ENCODE measurements at places on chromosomes 16 and 17.

DNA sequence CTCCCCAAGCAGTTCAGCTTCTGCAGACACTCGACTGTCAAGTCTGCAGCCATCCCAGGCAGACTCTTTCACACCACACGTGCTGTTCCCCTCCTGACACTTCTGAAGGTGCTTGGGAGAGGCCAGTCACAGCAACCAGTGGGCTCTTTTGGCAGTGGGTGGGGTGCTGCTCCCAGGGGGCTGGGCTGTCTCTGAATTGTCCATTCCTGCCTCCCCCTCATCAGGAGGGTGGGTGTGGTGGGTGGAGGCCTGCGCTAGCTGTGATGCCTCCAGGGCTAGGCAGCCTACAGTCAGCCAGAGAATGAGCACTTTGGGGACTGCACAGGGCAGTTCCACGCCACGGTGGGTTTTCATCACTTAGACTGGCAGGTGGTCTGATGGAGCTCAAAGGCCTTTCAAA, 10.3 kb downstream of the STARD3 start:
- no peak for DNase-seq

DNA sequence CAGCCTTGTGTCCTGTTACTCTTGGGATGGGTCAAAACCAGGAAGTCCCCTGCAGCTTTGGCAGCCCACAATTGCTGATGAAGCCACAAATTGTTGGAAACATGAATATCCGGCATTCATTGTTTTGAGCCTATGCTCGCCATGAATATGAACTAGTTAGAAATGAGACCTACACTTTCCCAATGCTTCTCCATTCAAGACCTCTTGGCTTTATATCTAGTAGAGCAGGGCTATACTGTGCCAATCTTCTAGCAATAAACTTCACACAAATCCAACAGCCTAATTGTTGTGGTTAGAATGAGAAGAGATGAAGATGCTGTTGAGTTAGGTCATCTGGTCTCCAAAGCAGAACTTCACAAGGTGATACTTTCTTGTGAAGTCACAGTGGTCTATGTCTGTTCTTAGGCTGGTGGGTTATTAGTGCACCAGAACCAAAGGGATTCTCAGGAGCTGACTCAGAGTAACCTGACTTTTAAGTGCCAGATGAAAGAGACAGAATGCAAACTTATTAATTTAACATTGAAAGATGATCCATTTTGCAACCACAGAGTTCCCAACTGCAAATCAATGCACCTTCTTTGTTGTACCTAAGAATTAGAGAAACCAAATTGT, 13.7 kb upstream of the KRT23 start:
- no peak for DNase-seq

- DNase-seq: no peak
These were observed 339.8 kb upstream of the TNRC6C start for GRCh38 chr17:77618731-77619130.

- DNase-seq: no peak
These were observed 455.9 kb upstream of the PSMD7 start for GRCh38 chr16:73840728-73841127.

DNA sequence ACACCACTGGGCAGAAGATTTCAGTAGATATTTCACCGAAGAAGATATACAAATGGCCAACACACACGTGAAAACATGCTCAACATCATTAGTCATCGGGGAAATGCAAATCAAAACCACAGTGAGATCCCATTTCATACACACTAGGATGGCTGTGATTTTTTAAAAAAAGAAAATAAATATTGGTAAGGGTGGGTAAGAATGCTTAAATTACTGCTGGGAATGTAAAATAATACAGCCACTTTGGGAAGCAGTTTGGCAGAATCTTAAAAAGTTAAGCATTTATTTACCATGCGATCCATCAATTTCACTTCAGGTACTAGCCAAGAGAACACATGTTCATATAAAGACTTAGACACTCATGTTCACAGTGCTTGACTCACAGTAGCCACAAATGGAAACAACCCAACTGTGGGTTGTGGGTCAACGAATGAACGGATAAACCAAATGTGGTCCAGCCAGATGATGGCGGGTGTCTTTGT, 6.5 kb upstream of the C16orf74 start:
- no peak for DNase-seq

DNA sequence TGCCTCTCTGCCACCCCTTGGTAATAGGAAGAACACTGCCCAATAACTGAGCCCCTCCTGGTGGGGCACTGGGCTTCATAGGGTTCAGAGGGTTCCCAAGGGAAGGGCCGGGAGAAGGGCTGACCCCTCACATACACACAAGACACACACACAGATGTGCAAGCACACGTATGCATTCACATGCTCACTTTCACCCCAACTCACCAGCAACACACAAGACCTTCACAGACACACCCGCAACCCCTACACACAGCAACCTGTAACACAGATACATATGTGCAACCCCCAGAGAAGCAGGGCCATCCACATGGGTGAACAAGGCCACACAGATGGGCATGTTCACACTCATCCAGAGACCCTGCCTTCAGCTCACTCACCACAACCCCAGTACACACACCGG, 225.1 kb downstream of the ZNF423 start:
- no peak for DNase-seq

DNA sequence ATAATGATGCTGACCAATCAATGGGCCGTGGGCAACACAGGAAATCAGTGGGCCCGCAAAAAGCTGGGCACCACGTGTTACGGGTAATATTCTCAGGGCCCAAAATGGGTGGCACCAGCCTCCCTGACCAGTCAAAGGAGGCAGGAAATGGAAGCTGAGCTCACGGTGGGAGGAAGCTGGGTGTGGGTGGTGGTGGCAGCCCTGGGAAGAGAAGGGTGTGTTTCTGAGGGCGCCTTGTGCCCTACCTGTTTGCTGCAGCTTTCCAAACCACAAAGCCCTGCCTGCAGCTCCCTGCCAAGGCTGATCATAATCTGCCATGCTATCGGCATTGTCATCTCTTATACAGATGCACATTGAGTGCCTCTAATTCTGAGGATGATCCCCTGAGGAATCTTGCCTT, 457.9 kb downstream of the SLC39A11 start:
- no peak for DNase-seq

GRCh38 chr17:78180083-78180482, 6.8 kb downstream of the TK1 start:
- DNase-seq: no peak

Measured in iPS DF 6.9 (cell line).